Naive B cell (primary cell): ENCODE measurements at places on chromosomes 3 and 15. TPM values are rescaled to one million over a fixed set of nuclear protein-coding genes. Genes with fewer than 3 reads are reported as not detected.

DNA sequence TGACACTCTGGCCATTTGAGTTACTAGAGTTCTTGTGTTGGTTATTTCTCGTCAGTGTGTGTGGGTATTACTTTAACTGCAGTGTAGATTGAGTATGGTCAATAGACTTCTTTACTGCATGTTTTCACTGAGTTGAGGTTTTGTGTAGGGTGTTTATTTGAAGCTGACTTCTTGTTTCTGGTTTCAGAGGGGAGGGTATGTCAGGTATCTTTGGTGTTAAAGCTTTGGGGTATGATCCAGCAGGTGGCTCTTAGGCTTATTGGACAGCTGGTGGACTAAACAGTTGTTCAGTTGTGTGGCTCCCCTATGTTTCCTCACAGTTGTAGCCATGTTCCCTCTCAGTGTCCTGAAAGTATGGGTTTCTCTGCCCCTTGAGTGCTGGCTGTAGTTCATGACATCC lies 72.0 kb downstream of the AKAP13 start:
- peak overlapping the region; percentile 74 for H3K4me3 ChIP-seq
- H3K27ac ChIP-seq, result peak overlapping the region; percentile 83
- peaks cover 96% of the 10 kb centered on the region for H3K4me1 ChIP-seq
- DNase-seq, result no peak
- peaks cover 25% of the 10 kb centered on the region for H3K36me3 ChIP-seq

- no peak overlapping the region for H3K27ac ChIP-seq
- DNase-seq, result no peak
- H3K36me3 ChIP-seq, result no peaks in the 10 kb centered on the region
- no peaks in the 10 kb centered on the region for H3K27me3 ChIP-seq
- H3K4me1 ChIP-seq, result peaks cover 12% of the 10 kb centered on the region
- no peak overlapping the region for H3K4me3 ChIP-seq
Measured at GRCh38 chr15:66288551-66289185, 4.7 kb upstream of the DIS3L start.

DNA sequence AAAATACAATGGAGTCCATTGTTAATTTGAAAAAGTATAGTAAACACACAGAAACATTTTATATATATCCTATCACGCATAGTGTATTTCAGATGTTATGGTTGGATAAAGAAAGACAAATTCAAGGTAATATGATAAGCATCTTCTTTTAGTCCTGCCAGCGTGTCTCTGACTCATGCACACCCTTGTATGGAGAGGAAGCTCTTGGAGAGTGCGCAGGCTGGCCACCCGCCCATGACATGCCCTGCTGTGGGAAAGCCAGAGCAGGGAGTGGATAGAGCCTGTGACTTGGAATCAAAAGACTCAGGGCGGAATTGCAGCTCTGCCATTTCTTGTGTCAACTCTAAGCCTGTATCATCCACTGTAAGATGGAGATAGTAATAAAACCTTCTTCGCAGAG lies 23.0 kb upstream of the COPG1 start:
- H3K36me3 ChIP-seq, result no peaks in the 10 kb centered on the region
- peaks cover 35% of the 10 kb centered on the region for H3K4me1 ChIP-seq
- no peak for DNase-seq
- no peaks in the 10 kb centered on the region for H3K27me3 ChIP-seq
- H3K4me3 ChIP-seq, result no peak overlapping the region

DNA sequence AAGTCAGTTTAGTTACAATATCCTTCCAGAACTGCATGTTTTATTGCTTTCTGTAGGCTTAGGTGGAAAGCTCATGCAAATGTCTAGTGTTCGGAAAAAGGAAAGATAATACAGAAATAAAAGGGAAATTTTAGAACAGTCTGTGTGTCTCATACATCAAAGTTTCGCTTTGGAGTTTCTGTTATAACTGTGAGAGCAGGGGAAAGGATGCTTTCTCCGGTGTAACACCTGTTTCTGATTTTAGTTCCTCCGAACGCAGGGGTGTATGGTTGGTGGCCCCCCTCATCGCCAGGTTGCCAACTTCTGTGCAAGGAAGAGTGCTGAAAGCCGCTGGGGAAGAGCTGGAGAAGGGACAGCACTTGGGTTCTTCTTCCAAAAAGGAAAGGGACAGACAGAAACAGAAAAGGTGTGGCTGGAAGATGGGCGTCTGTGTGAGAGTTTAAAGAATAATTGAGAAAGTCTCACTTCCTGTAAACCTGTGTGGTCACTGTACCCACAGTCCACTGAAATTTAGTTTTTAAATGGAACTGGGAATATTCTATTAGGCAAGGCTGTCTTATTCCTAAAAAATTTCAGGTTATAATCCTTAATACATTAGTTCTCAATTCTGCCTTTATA lies 6.7 kb downstream of the P2RY12 start:
- H3K4me3 ChIP-seq, result no peak overlapping the region
- DNase-seq, result no peak
- no peaks in the 10 kb centered on the region for H3K27me3 ChIP-seq
- no peak overlapping the region for H3K27ac ChIP-seq

DNA sequence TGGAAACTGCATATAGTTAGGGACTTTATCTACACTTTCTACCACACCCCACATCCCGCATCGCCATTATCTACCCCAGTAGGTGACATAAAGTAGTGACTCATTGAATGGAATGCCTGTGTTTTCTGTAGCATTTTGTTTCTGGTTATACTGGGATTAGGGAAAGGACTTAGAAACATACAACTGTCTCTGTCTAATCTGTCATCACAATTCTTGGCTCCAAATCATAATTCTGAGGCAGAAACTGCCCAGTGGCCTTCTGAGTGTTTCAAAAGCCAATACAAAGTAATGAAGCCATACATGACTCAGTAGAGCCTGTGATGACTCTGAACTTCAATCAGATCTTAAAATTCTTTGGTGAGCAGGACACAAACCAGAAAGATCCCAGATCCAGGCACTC lies 115.7 kb upstream of the CHRM5 start:
- H3K27ac ChIP-seq, result no peak overlapping the region
- H3K27me3 ChIP-seq, result no peaks in the 10 kb centered on the region
- H3K4me1 ChIP-seq, result no peaks in the 10 kb centered on the region
- no peak overlapping the region for H3K4me3 ChIP-seq
- no peak for DNase-seq

Gene IL17RE
- polyA plus RNA-seq, result not detected

GRCh38 chr3:61616586-61616985 lies 55.2 kb downstream of the PTPRG start:
- no peaks in the 10 kb centered on the region for H3K36me3 ChIP-seq
- peaks cover 4% of the 10 kb centered on the region for H3K27me3 ChIP-seq
- H3K4me1 ChIP-seq, result no peaks in the 10 kb centered on the region

- H3K27me3 ChIP-seq, result no peaks in the 10 kb centered on the region
- H3K4me1 ChIP-seq, result peaks cover 20% of the 10 kb centered on the region
- no peak for DNase-seq
- no peak overlapping the region for H3K27ac ChIP-seq
Measured at GRCh38 chr3:188001093-188001492, 152.9 kb upstream of the LPP start.

- no peaks in the 10 kb centered on the region for H3K36me3 ChIP-seq
- no peak overlapping the region for H3K27ac ChIP-seq
- H3K4me3 ChIP-seq, result no peak overlapping the region
- H3K4me1 ChIP-seq, result no peaks in the 10 kb centered on the region
- H3K27me3 ChIP-seq, result peaks cover 3% of the 10 kb centered on the region
Measured at GRCh38 chr3:101529816-101530685, 17.0 kb upstream of the SENP7 start.

DNA sequence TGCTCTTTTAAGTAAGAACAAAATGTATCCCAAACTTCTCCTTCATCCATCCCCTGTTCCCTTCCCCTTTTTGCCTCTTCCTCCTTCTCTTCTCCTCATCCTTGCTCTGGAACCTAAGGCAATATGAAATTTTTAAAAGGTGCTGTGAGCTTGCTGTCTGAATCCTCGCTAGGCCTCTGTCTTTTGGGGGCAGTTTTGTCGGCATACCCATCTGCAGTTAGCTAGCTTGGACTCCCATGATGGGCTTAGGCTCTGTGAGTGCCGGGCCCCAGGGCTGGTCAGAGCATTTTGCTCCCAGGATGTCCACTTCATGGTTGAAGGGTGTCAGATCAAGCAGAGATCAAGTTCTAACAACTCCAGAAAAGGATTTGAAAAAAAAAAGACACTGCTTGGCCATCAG lies 18.6 kb downstream of the ZIC1 start:
- no peaks in the 10 kb centered on the region for H3K36me3 ChIP-seq
- peaks cover 12% of the 10 kb centered on the region for H3K27me3 ChIP-seq
- H3K4me3 ChIP-seq, result no peak overlapping the region

GRCh38 chr3:159852821-159853505 lies 135.7 kb upstream of the IL12A start:
- DNase-seq, result no peak
- H3K27ac ChIP-seq, result no peak overlapping the region
- H3K27me3 ChIP-seq, result peaks cover 20% of the 10 kb centered on the region
- no peaks in the 10 kb centered on the region for H3K36me3 ChIP-seq

DNA sequence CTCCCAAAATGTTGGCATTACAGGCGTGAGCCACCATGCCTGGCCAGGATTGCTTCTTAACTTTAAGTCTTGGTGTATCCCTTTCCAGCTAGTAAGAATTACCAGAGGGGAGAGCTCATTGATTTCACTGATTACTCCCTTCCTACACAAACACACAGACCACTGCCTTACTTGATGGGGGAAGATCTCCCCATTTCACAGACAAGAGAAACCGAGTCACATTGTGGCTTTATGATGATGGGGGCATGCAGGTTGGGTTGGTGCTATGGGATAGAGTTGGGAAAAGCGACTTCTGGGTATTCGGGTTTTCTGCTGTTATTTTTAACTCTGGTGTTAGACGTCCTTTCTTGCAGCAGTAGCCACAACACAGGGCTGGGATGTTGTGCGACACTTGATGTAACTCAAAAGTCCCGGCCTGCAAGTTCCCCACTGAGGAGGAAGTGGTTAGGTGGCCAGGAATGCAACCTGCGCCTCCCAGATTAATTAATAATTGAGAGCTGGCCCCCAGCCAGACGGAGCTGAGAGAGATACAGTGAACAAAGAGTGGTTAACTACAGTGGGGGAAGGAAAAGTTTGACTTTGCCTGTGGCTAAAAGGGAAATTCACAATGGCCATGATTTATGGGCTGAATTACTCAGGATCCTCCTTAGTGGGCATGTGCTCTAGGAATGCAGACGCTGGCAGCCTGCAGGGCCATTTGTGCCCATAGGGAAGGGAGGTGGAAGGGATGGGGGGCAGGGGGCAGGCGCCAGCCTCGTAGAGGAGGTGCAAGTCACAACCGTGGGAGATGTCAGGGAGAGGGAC lies 63.6 kb downstream of the SMAD6 start:
- H3K36me3 ChIP-seq, result no peaks in the 10 kb centered on the region
- H3K27ac ChIP-seq, result no peak overlapping the region
- DNase-seq, result no peak
- peaks cover 66% of the 10 kb centered on the region for H3K27me3 ChIP-seq

GRCh38 chr3:141015481-141015880 lies 35.7 kb upstream of the SPSB4 start:
- no peak for DNase-seq
- H3K27me3 ChIP-seq, result peaks cover 28% of the 10 kb centered on the region
- no peaks in the 10 kb centered on the region for H3K4me1 ChIP-seq
- H3K27ac ChIP-seq, result no peak overlapping the region

Gene CMC1
- polyA plus RNA-seq, result 25.3 TPM

DNA sequence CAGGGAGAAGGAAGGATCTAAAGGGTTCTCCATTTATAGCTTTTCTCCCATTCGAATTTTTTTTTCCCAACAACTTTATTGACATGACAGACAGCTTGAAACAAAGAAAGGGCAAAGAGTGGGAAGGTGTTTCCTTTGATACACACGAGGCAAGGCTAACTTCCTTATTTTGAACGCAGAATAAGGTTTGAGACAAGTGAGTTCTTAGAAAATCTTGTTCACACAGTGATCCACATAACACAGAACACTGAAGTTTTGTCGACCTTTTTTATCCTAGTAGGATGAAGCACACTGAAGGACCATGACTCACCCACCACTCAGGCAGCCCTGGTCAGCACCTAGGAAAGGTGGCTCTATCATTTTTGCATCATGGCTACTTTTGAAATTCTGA lies 425.8 kb upstream of the MDFIC2 start:
- no peak for DNase-seq
- H3K27me3 ChIP-seq, result no peaks in the 10 kb centered on the region
- no peaks in the 10 kb centered on the region for H3K4me1 ChIP-seq
- no peak overlapping the region for H3K4me3 ChIP-seq
- no peak overlapping the region for H3K27ac ChIP-seq

GRCh38 chr3:116661196-116661595 lies 48.4 kb upstream of the TUSC7 start:
- no peak overlapping the region for H3K27ac ChIP-seq
- H3K27me3 ChIP-seq, result no peaks in the 10 kb centered on the region
- no peaks in the 10 kb centered on the region for H3K36me3 ChIP-seq
- no peak for DNase-seq

DNA sequence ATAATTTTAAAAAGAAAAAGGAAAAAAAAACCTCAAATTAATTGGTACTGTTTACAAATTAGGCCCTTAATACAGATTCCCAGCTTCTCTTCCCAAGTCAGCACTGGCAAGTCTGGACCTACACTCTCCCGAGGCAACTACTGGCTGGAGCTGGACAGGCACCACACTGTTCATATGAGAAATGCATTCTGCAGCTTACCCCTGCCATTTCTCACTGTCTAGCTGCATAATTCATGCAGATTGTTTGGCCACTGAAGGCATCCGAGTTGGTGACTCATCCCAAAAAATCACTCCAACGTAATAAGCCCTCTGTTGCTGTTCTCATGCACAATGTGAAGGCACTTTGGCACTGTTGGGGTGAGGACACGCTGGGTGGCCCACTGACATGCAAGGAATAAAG lies 45.3 kb downstream of the ROPN1B start:
- H3K27me3 ChIP-seq, result no peaks in the 10 kb centered on the region
- no peaks in the 10 kb centered on the region for H3K4me1 ChIP-seq
- peaks cover 53% of the 10 kb centered on the region for H3K36me3 ChIP-seq
- H3K27ac ChIP-seq, result no peak overlapping the region

Gene NANOGP8
- not detected for polyA plus RNA-seq

DNA sequence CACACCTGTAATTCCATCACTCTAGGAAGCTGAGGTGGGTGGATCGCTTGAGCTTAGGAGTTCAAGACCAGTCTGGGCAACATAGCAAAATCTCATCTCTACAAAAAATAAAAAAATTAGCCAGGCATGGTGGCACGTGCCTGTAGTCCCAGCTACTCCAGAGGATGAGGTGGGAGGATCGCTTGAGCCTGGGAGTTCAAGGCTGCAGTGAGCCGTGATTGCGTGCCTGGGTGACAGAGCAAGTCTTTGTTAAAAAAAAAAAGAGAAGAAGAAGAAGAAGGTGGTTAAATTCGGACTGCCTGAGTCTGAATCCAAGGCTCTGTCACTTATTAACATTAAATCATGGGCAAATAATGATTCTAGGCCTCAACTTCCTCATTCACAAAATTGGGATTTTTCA lies 51.0 kb downstream of the EOMES start:
- H3K4me1 ChIP-seq, result peaks cover 9% of the 10 kb centered on the region
- no peaks in the 10 kb centered on the region for H3K36me3 ChIP-seq
- no peak for DNase-seq
- H3K27ac ChIP-seq, result no peak overlapping the region
- no peaks in the 10 kb centered on the region for H3K27me3 ChIP-seq

- peak overlapping the region; percentile 99 for H3K4me3 ChIP-seq
- no peak for DNase-seq
- H3K4me1 ChIP-seq, result peaks cover 68% of the 10 kb centered on the region
- peaks cover 20% of the 10 kb centered on the region for H3K36me3 ChIP-seq
- H3K27me3 ChIP-seq, result no peaks in the 10 kb centered on the region
Measured at GRCh38 chr3:38139652-38140051, 1.2 kb downstream of the MYD88 start.

Gene ULK4
- 5.5 TPM for polyA plus RNA-seq
